ENCODE measurements at places on chromosomes 3 and 15.

DNA sequence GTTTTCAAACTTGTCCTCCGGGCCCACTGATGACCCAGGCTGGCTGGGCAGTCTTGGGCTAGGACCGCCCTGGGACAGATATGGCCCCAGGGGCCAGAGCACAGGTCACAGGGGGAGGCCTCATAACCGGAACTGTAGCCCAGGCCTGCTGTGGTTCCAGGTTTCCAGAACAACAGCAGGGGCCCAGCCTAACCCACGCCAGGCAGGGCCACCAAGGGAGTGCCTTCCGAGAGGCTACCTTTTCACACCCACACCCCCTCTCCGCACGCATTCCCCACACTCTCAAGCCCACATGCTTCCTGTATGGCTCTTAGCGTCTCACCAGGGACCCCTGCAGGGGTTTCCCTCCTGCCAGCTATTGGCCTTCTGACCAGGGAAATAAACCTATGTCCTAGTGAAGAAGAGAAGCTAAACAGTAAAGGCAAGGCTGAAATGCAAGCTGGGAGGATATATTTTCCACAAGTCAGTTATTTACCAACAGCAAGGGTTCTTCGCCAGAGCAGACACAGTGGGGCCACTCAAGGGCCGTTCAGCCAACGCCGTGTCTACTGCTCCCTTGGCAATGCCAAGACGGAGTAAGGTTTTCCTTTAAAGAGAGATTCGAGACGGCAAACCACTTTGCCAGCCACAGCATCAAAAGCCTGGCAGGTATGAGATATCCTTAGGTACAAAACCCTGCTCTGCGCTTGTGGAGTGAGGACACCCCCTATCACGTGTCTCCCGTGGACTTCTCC lies 135.1 kb downstream of the ATP10A start:
- DNase-seq: no peak

DNA sequence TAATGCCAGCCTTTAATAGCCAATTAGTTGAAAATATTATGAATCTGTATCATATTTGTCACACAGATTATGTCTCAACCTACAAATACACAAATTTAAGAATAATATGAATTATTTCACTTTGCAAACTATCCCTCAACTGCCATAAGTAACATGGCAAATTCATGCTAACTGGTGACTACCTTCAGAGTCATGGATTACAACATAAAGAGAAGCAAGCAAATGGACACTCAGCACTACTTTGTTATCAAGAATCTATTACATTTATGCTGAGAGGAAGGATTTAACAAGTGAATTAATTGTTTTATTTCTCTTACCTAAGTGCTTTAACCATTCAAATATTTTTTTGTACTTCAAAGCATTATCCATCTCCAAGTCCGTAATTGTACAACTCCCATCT lies 103.1 kb upstream of the BCL6 start:
- no peak for DNase-seq

GRCh38 chr3:39780352-39780751 lies 29.1 kb upstream of the MYRIP start:
- no peak for DNase-seq

- DNase-seq: no peak
Measured at GRCh38 chr15:64163659-64164362, 989 bp upstream of the PPIB start.

- DNase-seq: no peak
Measured at GRCh38 chr3:195403841-195404408, 38.9 kb downstream of the ACAP2 start.

GRCh38 chr3:194328053-194328657 lies 23.0 kb downstream of the CPN2 start:
- DNase-seq: no peak

DNA sequence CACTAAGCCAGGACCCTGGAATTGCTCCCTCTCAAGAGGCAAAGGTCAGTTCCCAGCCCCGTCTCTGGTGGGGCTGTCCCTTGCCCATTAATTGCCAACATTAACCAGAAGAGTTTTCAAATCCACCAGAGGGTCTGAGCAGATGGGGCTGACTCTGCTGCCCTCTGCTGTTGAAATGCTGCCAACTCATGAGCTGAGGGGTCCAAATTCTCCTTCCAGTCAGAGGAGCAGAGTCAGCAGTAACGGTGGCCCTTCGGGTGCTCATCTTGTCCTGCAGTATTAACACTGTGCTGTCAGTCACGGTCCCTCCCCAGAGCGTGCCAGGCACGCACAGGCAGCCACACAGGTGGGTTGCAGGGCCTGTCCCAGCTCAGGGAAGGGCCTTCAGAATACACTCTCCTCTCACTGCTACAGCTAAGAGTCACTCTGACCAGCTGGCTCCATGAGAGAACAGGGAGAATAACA lies 10.7 kb upstream of the SPTBN5 start:
- DNase-seq: peak; percentile 46

DNA sequence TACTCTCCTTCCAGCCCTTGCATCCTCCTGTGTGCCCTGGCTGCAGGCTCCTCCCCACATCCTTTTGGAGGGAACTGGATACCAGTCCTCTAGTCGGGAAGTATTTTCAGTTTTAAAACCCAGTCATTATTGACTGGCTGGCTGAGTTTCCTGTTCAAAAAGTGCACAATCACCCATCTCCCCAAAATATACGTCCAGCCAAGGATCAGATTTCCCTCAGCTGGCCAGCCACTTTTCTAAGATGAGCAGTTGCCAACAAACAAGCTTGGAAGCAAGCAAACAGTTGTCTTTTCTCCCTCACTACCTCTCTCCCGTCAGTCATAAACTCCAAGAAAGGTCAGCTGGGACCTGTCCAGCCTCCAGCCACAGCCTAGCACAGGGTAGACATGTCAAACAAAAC lies 147.7 kb upstream of the GALNT15 start:
- no peak for DNase-seq

DNA sequence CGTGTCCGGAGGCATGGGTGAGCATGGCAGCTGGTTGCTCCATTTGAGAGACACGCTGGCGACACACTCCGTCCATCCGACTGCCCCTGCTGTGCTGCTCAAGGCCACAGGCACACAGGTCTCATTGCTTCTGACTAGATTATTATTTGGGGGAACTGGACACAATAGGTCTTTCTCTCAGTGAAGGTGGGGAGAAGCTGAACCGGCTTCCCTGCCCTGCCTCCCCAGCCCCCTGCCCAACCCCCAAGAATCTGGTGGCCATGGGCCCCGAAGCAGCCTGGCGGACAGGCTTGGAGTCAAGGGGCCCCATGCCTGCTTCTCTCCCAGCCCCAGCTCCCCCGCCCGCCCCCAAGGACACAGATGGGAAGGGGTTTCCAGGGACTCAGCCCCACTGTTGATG lies 49.5 kb downstream of the PGPEP1L start:
- DNase-seq: no peak

GRCh38 chr3:108976058-108976457 lies 22.4 kb upstream of the GUCA1C start:
- DNase-seq: no peak

DNA sequence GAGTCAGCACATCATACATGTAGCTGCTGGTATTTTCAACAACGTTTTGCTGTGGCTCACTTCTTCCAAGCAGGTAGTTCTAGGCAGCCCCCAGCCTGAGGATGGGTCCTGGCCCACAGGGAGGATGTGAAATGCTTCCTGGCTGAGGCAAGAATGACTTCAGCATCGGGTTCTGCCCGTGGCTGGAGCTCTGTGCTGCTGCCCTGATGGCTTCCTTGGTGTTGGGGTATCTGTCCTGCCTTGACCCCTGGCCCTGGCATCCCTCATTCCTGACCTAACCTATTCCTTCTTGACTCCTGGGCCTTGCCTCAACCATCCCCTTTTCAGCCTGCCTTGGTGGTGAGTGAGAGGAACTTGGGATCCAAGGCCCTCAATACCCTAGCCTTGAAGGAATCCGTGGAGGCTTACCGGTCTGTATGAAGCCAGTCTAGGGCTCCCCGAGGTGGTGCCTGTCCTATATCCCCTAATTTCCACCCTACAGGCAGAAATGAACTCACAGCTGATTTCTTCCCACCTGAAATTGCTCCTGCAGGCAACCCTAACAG lies 300.6 kb downstream of the TLE3 start:
- no peak for DNase-seq

DNA sequence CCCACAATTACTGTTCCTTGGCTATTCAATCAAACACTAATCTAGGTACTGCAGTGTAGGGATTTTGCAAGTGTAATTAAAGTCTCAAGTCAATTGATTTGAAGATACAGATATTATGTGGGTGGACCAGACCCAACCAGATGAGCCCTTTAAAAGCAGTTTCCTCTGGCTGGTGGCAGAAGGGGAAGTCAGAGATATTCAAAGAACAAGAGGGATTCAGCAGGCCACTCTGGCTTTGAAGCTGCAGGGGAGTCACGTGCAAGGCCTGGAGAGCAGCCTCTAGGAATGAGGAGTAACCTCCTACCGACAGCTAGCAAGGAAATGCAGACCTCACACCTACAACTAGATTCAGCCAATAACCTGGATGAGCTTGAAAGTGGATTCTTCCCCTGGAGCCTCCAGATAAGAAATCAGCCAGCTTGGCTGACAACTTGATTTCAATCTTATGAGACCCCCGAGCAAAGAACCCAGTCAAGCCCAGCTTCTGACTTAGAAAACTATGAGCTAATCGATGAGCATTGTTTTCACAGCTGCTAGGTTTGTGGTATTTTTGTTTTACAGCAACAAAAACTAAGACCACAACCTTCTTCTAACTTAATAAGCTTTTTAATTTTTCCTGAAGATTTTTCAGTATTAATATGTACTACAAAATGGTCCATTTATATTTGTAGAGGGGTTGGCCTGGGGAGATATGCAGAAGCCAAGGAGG lies 13.4 kb downstream of the HACD2 start:
- DNase-seq: no peak

- no peak for DNase-seq
Measured at GRCh38 chr3:184619369-184619768, 57.8 kb downstream of the EPHB3 start.
